ENCODE measurements at places on chromosomes 16 and 17.

DNA sequence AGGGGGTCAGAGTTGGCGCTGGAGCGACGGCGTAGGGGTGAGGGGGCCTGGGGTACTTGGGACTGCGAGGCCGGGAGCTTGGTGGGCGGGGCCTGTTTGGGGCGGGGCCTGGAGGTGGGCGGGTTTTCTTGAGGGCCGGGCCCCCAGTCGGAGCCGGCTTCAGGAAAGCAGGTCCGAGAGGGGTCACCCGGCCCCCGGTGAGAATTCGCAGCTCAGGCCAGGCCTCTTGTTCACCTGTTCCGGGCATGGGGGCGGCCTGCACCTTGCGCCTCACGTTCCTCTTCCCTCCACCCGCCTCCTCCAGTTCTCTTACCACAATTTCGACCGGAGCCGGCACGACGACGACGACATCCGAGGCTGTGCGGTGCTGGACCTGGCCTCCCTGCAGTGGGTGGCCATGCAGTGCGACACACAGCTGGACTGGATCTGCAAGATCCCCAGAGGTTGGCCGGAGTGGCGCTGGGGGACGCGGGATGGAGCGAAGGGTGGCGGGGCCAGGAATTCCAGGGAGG, 52.5 kb downstream of the MRC2 start:
- DNase-seq: no peak

GRCh38 chr16:84597528-84597896, 20.4 kb downstream of the COTL1 start:
- no peak for DNase-seq

DNA sequence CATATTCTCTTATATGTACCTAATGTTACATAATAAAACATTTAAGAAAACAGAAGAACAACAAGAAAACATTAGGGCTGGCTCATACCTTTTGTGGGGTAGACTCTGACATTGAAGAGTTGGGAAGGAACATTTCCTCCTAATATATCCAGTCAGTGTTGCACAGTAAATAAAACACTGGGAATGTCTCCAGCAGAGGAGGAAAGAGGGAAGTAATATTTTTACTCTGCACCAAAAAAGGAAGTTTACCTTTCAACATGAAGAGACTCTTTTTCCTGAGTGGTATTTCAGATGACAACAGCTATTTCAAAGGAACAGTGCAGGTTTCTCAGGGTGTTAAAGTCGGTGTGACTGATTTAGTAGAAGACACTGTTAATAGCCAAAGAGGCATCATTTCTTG, 31.9 kb downstream of the EPN2 start:
- DNase-seq: no peak

DNA sequence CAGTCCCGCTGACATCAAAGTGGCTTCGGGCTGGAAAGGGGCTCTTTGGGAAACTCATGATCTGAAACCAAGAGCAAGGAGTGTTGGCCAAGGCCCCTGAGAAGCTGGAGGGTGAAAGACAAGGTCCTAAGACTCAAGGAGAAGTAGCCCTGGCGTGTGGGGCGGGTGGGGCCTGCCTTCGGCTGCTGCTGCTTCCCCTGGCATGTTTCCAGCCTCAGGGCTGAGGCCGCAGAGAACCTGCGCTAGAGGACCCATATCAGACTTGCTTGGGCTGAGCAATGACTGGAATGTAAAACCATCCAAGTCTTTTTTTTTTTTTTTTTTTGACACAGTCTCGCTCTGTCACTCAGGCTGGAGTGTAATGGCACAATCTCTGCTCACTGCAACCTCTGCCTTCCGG, 67.5 kb upstream of the GCSH start:
- DNase-seq: no peak

GRCh38 chr17:261635-262034, 80.2 kb upstream of the DOC2B start:
- DNase-seq: no peak

DNA sequence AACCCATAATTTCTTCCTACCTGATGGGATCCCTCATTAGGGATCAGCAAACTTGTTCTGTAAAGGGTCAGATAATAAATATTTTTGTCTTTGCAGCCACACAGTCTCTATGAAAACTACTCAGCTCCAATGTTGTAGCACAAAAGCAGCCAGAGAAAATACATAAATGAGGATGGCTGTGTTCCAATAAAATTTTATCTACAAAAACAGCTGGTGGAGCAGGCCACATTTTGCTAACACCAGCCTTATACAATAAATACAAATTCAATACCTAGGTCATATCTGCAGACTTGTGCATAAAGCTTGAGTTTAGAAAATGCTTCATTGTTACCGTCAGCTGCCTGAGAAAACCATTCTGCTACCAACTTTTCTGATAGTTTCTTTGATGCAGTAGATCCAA, 38.4 kb upstream of the INTS2 start:
- DNase-seq: no peak

DNA sequence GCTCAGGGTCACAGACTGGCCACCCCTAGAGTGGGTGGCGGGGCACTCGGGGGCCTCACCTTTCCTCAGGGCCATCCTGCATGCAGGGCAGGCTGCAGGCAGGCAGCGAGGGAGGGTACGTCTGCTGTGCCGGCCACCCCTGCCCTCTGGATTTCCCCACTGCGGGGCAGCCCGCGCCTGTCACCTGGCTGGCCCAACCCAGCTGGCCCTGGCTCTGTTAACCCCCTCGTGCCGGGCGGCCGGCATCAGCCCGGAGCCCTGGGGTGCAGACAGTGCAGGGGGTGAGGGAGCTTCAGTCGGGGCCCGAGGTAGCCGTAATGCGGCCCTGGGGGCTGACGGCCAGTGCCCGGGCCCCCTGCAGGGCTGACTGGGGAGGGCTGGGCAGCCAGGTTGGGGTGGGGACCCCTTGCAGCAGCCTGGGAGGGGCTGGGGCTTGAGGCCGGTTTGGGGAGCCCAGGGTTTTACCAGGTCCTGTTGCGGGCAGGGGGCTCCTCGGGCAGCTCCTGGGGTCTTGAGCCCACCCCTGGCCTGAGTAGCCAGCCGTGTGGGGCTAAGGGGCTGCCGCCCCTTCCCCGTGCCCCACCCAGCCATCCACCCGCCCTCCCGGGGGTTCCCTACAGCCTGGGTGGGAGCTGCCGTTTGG, at the start of gene IGFALS:
Gene IGFALS, minus strand, starts transcription at position 128 of the 643 bp plus-strand sequence. Its CDS starts 53 bp downstream, at position 75.
- DNase-seq: no peak

- DNase-seq: no peak
These were observed 19.9 kb downstream of the TNRC6A start for GRCh38 chr16:24749310-24749709.

GRCh38 chr16:78630102-78630501, 530.6 kb downstream of the WWOX start:
- no peak for DNase-seq

GRCh38 chr16:80807906-80808305, 3.5 kb upstream of the CDYL2 start:
- DNase-seq: no peak

GRCh38 chr17:1005361-1005946, 8.5 kb downstream of the TIMM22 start:
- DNase-seq: no peak

GRCh38 chr16:79360267-79360666, 240.3 kb downstream of the MAF start:
- DNase-seq: no peak

GRCh38 chr17:40961591-40961990, 5.2 kb downstream of the KRT39 start:
- no peak for DNase-seq

DNA sequence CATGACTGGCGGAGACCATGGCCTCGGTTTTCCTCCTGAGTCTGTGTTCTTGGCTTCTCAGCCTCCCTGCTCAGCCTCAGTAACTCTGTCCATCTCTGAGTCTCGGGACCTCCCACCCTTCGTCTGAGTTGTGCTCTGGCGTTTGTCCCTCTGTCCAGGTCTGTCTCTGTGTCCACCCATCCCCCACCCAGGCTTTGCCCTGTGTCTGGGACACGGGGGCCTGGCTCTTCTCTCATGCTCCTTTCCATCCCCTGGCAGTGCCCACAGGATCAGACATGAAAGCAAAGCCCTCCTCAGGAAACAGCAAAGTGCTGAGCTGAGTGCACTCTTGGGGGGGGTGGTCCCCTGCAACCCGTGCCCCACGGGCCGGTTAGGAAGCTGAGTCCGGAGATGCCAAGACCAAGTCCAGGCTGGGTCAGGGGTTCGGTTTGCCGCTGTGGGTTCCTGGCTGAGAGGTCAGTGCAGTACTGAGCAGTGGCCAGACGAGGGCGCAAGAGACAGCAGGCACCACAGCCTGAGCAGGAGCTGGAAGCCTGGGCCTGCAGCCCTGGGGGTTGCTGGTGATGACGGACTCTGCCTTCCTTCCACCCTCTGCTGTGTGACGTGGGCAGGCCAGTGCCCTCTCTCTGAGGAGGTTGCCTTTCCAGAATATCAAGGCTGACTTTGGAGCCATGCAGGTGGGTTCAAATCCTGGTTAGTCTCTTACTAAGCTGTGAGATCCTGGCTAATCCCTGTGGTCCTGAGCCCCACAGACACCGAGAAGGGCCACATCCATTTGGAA, 2.5 kb downstream of the P2RX1 start:
- DNase-seq: peak; percentile 89

GRCh38 chr17:67549820-67550219, 167.9 kb upstream of the NOL11 start:
- DNase-seq: no peak

DNA sequence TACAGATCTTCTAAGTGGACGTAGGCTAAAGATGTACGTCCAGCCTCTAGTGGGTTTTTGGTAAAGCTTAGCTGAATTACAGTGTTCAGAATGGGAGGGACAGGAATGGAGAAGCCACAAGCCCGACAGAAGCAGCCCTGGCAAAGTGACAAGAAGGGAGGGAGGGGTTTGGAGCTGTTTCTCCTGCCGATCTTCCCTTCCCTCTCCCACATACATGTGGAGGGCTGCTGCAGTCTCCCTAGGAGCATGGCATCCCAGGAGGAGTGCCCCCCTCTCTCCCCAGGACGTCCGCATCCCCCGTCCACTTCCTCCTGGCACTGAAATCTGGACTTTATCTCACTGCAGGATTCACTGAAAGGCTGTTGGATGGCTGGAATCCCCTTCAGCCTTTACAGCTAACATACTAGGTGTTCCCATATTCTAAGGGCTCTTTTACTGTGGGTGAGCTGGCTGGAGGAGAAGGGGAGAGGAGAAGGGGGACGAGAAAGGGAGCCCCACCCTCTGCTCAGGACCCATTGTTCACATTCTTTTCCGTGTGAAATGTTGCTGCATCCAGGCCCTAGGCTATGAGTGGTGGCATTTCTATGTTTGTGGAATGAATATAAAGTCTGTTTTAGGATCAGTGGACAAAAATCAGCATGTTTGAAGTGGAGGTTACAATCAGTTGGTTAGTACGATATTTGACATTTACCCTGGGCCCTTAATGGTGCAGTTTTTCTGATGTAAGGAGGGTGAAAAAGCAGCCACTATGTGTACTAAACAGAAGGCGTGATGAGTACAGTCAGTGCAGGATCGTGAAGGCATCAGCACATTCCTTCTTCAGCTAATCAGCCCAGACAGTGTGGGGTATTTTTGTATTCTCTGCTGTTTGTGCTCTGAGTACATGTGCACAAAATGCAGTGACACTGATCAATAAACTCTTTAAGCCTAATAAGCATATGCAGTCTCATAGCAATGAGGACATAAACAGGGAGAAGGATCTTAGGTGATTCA, 94.6 kb downstream of the SPECC1 start:
- no peak for DNase-seq

DNA sequence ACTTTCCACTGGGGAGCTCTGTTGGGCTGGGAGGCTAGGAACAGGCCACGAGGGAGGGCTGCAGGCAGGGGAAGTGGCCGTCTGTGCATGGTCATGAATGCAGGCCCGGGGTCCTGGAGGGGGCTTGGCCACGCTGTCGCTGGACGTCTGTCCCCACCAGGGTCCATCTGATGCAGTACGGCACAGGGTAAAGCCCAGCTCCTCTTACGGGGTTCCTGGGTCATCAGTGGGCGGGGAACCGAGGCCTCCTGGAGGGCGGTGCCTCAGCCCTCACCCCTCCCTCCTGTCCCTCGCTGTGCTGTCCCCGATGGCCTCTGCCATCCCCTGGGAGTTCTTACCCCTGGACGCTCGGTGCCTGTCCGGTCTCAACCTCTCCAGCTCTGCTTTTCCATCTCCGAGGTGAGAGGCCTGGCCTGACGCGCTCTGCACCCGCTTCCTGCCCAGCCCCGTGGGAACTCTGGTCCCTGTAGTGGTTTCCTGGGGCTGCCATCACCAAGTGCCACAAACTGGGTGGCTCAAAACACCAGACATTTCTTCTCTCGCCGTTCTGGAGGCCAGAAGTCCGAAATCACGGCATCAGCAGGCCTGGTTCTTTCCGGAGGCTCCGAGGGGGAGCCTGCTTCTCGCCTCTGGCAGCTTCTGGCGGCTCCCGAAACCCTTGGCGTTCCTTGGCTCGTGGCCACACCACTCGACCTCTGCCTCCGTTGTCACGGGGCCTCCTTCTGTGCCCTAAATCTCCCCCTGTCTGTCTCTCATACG, 182.8 kb downstream of the SEC14L1 start:
- DNase-seq: no peak

GRCh38 chr16:77723108-77723514, 797 bp downstream of the NUDT7 start:
- DNase-seq: peak; percentile 33

GRCh38 chr17:57464191-57464864, 208.0 kb downstream of the MSI2 start:
- no peak for DNase-seq

DNA sequence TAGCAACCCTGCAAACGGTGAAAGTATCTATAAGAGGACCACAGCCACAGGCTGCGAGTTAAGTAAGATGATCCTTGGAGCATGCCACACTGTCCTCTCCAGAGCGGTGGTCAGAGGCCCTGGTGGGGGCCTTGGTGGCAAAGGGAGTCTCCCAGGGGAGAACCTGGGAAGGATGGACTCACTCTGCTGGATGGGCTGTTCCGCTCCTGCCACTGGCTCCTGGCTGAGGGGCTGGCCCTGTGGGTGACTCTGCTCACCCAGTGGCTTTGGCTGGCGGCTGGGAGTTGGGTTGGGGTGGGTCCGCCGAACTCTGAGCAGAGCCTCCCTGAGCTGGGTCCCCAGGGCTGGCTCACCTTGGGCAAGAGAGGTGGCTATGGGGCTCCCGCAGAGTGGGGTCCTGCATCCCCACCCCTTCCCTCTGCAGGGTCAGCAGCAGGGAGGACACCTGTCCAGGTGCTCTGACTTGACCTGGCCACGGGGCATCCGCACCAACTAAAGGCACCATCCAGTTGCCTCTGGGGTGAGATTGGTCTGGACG, 7.3 kb downstream of the CDK5R1 start:
- no peak for DNase-seq

DNA sequence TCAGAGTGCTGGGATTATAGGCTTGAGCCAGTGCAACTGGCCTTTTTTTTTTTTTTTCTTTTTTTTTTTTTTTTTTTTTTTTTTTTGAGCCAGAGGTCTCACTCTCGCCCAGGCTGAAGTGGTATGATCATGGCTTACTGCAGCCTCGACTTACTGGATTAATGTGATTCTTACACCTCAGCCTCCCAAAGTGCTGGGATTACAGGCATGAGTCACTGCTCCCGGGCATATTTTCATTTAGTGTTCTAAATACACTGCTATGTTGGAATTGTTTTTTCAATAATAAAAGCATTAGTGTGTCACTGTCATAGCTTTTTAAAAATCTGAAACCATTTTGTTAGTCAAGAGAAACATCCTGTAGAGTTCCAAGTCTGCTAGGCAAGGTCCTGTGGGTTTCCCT, 40.3 kb downstream of the NDE1 start:
- DNase-seq: no peak

- no peak for DNase-seq
These were observed 44.4 kb downstream of the SLFN12L start for GRCh38 chr17:35493040-35493439.

Data from activated CD4-positive, alpha-beta T cell treated with anti-CD3 and anti-CD28 coated beads, Interleukin-2, Interleukin-6, amounts not matched to agents 100 ng/mL and 50 ng/mL, durations not matched to agents 16 hours and 8 hours (primary cell).